ENCODE measurements at places on chromosomes 7 and 10.

DNA sequence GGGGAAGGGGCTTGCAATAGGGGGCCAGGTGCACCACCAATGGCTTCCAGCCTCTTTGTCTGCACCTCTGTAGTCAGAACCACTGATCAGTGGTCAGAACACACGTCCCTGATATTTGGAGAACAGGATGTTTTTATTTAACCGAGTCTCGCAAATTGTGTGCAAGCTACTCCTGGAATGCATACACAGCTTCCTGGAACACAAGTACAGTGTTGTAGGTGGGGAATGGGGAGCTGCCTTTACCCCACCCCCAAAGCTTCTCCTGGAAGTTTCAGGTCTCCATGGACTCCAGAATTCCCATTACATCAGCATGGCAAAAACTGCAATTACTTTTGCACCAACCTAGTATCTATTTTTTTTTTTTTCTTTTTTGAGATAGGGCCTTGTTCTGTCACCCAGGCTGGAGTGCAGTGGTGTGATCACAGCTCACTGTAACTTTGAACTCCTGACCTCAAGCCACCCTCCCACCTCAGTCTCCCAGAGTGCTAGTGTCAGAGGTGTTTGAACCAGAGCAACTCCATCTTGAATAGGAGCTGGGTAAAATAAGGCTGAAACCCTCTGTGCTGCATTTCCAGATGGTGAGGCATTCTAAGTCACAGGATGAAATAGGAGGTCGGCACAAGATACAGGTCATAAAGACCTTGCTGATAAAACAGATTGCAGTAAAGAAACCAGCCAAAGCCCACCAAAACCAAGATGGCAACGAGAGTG is 374.0 kb downstream of the CALN1 start:
- no peak for DNase-seq

GRCh38 chr7:133820584-133820983 is 306.6 kb upstream of the LRGUK start:
- no peak for DNase-seq

- no peak for DNase-seq
These were observed 166.9 kb downstream of the UBE2H start for GRCh38 chr7:129785685-129786514.

DNA sequence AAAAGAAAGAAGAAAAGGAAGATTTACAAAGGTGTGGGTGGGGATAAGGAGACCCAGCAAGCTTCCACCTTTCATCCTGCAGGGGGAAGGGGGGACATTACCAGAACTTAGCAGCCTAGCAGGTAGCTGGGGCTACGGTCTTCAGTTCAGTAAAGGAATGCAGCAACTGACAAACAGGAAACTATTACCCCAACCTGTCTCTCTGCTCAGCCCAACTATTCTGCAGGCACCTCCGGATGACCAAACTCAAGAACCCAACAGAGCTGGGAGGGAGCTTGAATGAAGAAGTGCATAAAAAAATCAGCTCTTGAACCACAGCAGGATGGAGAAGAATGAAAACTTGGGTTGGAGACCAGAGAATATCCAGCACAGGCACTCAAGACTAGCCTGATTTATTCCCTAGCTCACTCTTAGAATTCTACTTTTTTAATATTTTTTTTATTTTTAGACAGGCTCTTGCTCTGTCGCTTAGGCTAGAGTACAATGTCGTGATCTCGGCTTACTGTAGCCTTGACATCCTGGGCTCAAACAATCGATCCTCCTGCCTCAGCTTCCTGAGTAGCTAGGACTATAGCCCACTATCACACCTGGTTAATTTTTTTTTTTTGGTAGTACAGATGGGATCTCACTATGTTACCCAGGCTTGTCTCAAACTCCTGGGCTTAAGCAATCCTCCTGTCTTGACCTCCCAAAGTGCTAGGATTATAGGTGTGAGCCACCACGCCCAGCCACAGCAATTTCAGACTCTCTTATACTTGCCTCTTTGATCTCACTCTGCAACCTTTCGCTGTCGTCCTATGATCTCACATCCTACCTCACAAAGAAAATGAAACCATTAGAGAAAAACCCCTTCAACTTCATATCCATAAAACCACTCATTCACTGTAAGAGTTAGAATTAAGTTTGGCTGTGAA is 18.5 kb upstream of the C10orf67 start:
- DNase-seq: no peak

GRCh38 chr10:8130973-8131911 is 76.8 kb downstream of the GATA3 start:
- DNase-seq: no peak

DNA sequence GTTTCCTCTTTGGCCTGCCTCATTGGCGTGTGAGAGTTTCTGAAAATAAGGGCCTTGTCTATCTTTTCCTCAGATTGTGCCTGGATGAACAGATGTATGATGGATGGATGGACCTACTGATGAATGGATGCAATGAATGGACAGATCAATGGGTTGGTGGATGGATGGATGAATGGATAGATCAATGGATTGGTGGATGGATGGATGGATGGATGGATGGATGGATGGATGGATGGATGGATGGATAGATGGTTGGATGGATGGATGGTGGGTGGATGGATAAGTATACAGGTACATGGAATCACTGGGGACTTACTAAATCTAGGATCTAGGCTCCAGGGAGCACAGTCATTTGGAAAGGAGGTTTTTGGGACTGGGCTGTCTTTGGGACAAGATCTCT is 331.9 kb downstream of the GRID1 start:
- no peak for DNase-seq

GRCh38 chr7:74587435-74588126 is 69.9 kb upstream of the GTF2I start:
- DNase-seq: no peak

DNA sequence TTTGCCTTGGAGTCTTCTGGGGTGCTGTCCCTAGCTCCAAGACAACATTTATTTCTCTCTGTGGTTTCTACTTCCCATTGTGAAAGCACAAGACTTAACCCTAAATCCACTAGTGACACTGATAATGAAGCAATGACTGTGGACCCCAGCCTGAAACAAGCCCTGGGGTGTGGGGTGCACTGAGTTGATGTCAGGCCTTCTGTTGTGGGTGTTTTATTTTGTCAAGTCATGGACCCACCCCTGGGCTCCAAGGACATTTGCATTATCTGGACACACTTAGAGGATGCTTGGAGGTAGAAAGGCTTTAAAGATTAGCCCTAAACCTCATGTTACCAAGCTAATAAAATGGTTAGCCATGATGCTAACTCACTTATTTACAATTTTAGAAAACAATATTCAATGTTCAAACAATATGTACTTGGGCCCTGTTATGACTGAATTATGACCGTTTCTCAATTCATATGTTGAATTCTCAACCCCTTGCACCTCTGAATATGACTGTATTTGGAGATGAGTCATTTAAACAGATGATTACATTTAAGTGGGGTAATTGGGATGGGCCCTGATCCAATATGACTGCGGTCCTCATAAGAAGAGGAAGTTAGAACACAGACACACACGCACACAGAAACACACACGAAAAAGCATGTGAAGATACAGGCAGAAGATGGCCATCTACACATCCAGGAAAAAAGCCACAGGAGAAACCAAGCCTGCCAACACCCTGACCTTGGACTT is 137.2 kb upstream of the IGFBP3 start:
- no peak for DNase-seq

- DNase-seq: no peak
These were observed 284.5 kb upstream of the KLF6 start for GRCh38 chr10:4069491-4069890.

DNA sequence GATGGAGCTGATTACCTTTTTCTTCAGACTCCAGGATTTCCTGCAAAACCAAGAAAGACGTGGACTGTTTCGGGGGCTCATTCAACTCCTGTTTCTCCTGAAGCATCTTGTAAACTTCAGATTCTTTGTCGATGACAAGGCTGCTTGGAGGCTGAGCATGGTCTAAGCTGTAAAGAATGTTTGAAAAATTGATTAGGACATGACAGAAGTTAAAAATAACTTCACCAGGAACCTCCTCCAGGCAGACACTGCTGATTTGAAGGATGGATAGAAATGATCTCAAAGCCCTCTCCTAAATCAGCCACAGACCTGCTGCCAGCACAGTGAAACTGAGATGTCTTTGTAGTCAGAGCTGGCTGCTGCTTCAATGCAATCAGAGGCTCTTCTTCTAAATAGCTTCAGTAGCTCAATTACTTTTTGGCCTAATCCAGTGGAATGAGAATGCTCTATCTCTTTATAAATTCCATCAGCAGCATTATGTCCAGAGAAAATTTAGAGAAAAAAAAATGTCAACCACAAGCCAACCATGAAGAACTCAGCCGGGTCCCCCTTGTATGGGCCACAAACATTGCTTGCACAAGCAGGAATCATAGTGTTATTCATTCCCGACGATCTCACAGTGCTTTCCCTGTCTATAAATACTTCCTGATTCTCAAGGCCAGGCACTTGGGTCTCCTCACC is 43.5 kb downstream of the PDLIM1 start:
- no peak for DNase-seq

DNA sequence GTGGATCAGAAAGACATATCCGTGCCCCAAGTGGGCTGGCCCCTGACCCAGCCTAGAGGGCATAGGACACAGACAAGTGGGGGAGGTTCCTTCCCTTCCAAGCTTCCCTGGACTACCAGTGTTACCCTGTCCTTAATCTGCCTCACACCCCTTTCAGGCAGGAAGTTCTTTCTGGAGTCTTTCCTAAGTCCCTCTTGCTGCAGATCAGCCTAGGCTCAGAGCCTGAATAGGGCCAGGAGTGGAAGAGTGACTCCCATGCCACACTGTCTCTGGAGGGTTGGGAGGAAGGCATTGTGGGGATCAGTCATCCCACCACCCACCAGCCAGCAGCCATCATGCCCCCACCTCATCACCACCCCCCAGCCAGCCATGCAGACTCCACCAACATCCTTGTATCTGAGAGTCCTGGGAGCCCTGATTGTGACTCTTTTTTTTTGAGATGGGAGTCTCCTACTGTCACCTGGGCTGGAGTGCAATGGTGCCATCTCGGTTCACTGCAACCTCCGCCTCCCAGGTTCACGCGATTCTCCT is 22.6 kb downstream of the POLL start:
- DNase-seq: no peak

DNA sequence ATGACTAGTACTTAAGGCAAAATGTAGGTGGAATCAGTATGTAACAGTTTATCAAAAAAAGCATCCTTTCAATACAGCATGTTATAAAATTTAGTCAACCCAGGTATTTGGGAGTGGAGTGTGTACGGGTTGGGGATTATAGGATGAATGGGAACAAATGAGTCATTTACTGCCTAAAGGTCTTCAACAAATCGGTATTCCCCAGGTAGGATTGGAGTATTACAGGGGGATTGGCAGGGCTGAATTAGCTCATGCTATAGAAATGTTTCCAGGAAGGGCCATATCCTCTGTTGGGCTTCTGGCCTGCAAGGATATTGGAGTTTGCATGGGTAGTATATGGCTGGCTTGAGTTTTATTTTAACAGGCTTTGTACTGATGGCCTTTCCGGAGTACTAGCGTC is 723.7 kb downstream of the SORCS1 start:
- DNase-seq: no peak

- DNase-seq: no peak
These were observed 153.5 kb downstream of the PIP4K2A start for GRCh38 chr10:22560913-22561239.

GRCh38 chr7:128755819-128756476 is 16.8 kb downstream of the CALU start:
- DNase-seq: no peak

DNA sequence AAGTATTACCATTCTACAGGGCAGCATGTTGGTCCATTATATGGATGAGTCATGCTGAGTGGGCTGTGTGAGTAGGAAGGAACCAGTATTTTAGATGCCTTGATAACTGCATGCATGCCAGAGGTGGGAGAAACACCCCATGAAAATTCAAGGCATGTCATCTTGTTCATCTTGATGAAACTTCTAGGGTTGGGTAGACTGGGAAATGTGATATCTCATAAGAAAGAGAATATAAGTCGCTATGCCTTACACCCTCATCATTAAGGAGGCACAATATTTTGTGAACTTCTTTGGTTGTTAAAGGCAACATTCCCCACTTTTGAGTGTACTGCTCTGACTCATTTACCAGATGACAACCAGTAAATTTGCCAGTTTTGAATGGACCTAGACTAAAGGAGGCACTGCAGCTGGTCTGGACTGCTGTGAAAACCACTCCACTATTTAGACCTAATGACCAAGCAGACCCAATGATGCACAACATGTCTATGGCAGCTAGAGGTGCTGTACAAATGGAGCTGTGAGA is 48.0 kb downstream of the ZNF365 start:
- no peak for DNase-seq

GRCh38 chr10:111247781-111248389 is 171.1 kb downstream of the ADRA2A start:
- DNase-seq: no peak

GRCh38 chr10:22684699-22685098 is 29.7 kb downstream of the PIP4K2A start:
- DNase-seq: no peak

DNA sequence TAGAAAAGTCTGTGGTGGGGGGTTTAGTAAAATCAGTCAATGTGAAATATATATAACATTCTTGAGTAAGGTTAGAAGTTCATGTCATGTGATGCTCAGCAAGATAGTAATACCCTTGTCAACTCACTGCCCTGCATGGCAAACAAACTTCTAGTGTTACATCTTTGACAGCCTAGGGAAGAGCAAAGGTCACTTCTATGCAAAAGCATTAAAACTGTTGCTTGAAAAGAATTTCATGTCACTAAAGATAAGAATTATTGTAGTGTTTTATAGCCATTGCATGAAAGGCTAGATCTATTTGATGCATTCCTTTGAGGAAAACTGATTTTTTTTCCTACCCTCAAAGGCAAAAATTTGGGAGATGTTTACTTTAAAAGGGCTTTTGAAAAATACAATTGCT is 176.0 kb downstream of the SKAP2 start:
- no peak for DNase-seq

DNA sequence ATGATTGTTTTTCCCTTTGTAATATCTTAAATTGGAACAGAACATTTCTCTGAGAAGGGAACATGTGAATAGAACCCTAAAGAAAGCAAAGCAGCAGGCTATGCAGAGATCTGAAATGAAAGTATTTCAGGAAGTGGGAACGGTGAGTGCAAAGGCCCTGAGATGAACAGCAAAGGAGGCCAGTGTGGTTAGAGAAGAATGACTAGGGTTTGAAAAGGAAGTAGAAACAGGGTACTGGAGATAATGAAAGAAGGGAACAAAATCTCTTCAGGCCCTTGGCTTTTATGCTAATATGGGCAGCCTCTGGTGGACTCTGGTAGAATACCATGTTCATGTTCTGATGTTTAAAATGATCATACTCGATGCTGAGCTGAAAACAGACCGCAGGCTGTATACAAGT is 22.2 kb downstream of the ARHGAP21 start:
- DNase-seq: no peak

GRCh38 chr7:97187067-97187466 is 69.6 kb downstream of the SDHAF3 start:
- DNase-seq: no peak
